ENCODE measurements at places on chromosomes 11 and 22.

DNA sequence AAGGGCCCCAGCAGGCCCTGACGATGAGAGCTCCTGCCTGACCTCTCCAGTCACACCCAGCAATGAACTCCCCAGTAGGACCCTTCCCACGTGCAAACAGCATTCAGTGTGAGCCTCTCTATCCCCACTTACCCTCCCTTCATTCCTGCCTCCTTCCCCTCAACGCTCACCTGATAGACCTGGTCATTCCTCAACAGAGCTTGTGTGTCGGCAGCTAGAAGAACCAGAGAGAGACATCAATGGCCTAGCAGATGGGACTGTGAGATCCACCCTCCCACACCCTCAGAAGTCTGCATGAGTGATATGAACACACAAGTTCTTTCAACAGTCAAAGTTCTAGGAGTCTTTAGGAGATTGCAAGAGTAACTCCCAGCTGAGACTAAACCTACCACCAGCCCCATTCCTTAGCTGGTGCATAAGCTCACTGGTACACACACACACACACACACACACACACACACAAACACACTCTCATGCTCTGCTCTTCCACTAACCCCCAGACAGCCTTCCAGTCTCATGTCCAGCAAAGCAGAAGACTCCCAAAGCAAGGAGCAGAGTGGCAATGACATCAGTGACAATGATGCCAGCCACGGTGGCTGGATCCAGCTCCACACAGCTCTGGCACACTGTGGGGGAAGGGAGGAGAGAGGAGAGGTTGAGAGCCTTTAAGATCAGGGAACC, 3.1 kb downstream of the CD3D start:
- DNase-seq = no peak

DNA sequence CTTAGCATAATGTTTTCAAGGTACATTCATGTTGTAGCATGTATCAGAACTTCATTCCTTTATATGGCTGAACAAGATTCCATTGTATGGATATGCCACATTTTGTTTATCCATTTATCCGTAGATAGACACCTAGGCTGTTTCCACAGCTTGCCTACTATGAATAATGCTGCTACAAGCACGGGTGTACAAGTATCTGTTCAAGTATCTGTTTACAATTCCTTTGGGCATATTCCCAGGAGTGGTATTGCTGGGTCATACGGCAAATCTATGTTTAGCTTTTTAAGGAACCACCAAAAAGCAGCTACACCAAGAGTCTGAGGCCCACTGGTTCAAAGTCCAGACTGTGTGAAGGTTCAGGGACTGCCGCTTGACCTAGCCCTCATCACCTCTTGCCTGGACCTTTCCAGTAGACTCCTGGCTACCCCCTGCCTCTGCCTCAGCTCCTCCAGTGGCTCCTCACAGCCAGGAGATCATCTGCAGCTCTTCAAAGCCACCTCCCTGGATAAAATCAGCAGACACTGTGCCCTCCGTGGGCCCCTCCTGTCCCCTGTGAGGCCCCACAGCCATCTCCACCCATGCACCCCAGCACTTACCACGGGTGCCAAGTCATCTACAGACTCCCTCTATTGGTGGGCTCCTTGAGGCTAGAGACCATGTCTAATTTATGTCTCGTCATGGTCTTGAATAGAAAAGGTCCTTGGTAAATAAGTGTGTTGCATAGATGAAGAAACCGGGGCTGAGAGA, 160.3 kb downstream of the MN1 start:
- DNase-seq = no peak

DNA sequence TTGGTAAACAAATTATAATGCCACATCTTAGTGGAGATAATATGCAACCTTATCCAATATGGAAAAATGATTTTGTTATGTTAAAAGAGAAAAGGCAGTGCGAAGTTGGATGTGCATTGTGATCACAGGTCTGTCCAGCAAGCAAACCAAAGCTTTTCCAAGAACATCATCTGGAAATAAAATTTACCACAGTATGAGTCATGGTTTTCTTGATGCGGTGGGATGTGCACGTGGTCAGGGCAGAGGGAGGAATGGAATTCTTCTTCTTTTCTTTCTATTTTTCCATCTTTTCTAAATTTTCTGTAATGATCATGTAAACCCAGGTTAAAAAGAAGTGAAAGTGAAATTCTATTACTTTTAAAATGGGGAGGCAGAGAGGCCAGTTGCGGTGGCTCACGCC, 169.8 kb downstream of the C11orf91 start:
- no peak for DNase-seq

DNA sequence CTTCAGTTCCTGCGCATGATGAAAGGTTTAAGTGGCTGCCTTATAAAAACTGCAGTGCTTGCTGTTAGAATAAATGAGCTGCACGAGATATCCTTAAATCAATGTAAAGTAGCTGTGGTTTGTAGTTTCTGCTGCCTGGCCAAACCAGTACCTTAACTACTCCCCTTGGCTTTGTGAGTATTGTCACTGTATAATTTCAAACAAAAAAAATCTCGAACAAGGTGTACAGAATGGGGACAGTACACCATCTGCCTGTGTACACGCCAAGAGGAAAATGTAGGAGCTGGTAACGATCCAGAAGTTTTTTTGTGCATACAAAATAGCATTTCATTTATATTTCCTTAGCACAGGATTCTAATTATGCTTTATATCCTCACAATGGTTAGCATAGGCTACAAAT, 20.6 kb upstream of the NDUFC2 start:
- DNase-seq = no peak

DNA sequence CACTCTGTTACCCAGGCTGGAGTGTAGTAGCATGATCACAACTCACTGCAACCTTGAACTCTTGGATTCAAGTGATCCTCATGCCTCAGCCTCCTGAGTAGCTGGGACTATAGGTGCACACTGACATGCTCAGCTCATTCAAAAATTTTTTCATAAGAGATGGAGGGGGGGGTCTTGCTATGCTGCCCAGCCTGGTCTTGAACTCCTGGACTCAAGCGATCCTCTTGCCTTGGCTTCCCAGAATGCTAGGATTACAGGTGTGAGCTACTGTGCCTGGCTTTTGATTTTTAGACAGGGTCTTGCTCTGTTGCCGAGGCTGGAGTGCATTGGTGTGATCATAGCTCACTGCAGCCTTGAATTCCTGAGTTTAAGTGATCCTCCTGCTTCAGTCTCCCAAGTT, 14.0 kb downstream of the PRAME start:
- DNase-seq = no peak

DNA sequence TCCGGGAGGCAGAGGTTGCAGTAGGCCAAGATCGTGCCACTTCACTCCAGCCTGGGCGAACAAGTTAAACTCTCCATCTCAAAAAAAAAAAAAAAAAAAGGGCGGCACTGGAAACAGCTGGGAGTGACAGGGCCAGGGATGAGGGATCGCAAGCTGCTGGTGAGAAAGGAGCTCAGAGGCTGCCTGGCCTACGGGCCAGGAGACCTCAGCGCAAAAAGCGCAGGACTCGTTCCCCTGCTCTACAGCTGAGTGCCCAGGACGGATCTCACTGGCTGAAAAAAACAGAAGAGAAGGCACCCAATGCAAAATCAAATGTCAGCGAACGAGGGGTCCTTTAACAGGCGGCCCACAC, 650 bp upstream of the NUP50 start:
- DNase-seq = peak; percentile 36

GRCh38 chr11:27471589-27472397, 797 bp downstream of the LGR4 start:
- DNase-seq = peak; percentile 81

- DNase-seq = peak; percentile 88
These were observed 45.0 kb downstream of the OR4D9 start for GRCh38 chr11:59556115-59556916.

- DNase-seq = no peak
These were observed 63.4 kb downstream of the MYH9 start for GRCh38 chr22:36324414-36324813.

DNA sequence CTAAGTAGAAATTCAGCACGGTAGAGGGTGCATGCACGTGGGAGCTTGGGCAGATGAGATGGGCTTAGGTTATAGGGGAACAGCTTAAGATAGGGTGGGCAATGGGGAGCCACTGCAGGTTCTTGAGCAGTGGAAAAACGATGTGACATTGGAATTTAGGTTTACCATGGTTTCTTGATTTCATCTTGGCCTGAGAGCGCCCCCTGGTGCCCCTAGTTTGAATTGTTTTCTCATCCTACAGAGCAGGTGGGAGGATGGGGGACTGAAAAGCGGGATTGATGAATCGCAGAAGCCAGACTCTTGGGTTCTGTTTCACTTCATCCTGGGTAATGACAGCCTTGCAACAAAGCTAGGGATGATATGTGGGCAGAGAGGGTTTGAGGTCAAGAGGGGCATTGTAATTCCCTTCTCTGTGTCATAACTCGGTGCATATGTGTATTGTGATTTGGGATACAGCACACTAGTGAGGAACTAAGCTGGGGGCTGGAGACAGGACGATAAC, 6.7 kb upstream of the MCAM start:
- peak; percentile 71 for DNase-seq

DNA sequence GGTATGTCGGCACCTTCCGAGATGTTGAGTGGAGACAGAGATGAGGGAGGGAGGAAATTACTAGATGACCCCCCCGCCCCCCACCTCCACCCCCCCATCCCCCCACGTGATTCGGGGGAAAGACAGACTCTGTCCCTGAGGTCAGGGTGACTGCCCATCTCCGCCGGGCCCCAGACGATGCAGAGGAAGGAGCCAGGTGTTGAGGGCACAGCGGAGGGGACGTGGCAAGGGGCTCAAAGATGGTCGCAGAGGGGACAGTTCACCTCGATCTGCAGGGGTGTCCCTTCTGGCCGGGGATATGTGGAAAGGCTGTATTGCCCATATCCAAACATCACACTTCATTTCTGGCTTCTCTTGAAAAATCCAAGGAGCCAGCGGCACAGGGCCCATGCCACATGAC, 14.1 kb downstream of the PHF21B start:
- DNase-seq = no peak

DNA sequence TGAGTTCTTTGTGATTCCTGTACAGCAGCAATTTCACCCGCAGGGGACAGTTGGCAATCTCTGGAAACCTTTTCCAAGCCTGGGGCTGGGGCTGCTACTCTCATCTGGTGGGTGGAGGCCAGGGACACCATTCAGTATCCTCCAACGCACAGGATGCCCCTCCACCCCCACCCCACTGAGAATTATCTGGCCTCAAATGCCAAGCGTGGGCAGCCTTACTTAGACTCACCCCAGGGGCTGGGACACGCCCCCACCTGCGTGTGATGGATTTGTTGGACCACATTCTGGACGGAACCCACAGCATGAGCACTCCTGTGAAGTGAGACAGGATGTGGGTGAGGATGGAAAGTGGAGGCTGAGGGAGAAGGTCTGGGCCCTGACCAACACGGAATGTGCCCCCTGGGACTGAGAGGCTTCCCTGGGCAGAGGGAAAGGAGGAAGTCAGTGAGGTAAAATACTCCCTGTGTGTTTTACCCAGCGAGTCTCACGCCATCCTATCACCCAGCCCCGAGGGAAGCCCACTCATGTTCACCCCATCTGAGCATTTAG, 13.7 kb downstream of the RASD2 start:
- DNase-seq = no peak

DNA sequence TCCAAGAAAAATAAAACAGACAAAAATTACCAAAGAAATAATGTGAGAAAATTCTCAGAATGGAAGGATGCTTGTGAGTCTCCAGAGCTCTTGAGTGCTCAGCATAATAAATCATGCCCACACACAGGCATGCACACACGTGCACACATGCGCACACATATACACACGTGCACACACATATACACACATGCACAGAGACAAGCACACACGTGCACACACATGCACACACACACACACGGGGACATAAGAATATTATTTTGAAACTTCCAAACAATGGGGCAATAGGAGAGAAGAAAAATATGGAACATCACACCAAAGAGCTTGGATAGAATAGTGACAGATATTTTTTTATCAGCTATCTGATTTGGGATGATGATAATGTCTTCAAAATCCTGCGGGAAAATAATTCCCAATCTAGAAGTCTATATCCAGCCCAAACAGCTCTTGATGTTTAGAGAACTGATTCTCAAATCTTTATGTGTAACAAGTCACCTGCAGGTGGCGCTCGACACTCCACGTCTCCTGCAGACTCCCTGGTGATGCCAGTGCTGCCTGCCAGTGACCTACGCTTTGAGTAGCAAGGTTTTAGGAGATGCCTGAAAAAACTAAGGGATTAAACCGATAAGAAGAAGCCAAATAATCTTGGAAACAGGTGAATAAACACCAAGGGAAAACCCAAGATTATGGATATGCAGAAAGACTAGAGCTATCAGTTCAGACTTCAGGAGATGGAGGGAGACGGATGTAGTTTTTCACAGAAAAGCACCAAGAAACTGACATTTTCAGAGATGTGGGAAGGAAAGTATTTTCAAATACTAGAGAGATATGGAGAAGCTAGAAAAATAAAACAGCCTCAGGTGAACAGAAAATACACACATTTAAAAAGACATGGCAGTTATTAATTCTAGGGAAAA, 743.6 kb downstream of the ETS1 start:
- peak; percentile 85 for DNase-seq

DNA sequence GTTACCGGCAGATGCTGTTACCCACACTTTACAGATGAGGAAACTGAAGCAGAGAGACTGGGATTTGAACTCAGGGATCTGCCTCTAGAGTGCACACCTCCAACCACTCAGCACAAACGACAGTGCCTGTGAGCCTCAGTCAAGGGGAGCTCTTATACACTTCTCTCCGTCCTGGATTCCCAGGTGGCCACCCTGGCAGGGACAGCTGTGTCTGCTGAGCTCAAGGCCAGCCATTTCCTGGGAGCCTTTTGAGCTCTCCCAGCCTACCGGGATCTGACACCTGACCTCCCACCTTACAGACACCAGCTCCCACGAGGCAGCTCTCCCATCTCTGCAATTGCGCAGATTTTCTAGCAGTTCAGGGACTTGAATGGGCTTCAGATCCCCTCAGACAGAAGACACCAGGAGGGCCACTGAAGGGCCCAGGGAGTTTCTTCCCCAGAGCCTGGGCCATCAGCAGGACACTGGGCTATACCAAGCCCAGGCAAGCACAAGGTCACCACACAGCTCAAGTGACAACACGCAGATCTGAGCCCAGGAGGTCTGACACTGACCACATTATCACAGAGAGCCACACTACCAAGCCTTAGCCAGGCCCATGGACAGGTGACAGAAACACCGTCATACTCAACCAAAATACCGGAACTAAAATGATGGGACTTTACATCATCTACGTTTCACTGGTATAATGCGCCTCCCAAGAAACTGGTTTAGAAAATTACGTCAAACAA, 17.1 kb downstream of the PDGFB start:
- no peak for DNase-seq

DNA sequence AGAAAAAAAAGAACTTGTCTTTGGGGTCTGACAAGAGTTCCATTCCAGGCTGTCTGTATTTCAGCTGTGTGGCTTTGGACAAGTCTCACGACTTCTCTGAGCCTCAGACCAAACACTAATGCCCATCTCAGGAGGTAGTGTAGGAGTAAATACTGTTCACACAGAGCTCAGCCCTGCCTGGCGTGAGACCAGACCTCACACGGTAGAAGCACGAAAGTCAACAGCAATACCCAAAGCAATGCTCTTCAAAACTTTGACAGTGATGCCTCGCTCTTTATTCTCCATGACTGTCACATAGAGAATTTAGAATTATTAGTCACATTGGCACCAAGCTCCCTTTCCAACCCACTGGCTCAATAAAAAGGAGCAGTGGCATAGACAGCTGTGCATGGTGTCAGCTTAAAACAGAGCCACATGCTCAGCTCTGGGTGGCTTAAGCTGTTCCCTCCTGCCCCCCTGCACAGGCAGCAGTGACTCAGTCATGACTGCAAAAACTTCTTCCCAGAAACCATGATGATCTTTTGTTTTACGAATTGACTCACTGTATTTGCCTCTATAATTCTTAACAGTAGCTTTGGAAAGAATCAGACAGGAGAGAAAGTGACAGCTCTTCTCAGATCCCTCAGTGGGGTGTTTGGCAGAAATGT, 74.0 kb upstream of the PHF21B start:
- DNase-seq = no peak

GRCh38 chr22:46079093-46079860, 71.0 kb upstream of the PPARA start:
- no peak for DNase-seq

Data from NCI-H146 (cell line).